ENCODE measurements at places on chromosomes 1 and 21.
A peak's percentile ranks its signal among the peaks of the same experiment; 100 is the strongest.

DNA sequence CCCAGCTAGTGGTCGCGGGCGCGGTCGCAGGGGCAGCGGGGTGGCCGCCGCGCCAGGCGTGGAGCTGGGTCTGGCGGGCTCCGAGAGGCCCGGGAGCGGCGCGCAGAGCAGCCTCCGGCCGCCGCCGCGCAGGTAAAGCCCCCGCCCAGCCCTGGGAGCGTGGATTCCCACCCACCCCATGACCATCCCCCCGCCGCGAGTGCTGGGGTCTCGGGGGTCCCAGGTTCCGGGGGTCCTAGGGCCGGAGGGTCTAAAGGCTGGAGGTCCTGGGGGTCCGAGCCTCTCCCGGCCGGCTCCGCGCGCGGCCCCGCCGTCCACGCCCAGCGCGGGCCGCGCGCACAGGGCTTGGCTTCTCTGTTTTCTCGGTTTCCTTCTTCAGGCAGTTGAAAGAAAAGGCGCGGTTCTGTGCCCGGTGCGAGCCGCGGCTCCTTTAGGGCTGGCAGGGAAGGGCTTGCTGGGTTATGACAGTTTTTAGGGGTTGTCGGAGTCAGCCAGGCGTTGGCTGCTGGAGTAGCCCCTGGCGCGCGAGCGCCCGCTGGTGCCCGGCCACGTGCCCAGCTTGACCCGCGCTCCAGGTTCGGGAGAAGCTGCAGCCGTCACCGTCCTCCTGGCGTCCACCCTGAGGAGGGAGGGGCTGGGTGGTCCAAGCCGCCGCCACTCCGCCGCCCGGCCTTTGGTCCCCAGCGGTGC lies 359 bp downstream of the LRRC3 start:
- DNase-seq: peak; percentile 34

DNA sequence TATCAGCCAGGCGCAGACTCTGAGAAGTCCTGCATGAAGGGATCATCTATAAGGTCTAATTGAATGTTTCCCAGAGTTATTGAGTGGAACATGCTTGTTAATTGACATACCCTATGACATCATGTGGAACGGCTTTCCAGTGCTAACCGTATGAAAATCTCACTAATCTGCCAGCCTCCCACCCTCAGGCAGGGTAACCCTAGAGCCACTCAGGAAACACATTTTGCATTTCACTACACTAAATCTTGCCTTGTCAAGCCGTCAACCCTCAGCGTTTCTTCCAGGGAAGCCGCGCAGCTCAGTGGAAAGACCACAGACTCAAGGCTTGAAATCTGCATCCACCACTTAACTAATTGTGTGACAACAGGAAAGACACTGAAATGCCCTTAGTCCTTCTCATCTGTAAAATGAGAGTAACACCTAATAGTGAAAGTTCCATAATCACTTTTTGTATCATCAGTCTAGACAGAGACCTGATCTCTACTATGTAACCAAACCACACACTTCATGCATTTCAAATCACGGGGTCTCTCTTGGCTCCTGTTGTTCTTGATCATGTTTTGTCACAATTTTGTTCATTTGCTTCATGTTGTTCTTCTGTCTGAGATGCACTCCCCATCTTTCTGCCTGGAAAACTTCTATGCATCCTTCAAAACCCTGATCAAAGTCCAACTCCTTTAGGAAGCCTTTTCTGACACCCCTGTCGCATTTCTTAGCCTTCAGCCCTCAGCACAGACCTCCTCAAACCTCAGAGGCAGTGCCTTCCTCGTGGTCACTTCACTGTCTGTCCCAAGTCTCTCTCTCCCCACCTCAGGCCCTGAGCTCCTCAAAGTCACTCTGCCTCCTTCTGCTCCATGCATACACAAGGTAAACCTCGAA lies 246.5 kb downstream of the TOMM20 start:
- DNase-seq: no peak

DNA sequence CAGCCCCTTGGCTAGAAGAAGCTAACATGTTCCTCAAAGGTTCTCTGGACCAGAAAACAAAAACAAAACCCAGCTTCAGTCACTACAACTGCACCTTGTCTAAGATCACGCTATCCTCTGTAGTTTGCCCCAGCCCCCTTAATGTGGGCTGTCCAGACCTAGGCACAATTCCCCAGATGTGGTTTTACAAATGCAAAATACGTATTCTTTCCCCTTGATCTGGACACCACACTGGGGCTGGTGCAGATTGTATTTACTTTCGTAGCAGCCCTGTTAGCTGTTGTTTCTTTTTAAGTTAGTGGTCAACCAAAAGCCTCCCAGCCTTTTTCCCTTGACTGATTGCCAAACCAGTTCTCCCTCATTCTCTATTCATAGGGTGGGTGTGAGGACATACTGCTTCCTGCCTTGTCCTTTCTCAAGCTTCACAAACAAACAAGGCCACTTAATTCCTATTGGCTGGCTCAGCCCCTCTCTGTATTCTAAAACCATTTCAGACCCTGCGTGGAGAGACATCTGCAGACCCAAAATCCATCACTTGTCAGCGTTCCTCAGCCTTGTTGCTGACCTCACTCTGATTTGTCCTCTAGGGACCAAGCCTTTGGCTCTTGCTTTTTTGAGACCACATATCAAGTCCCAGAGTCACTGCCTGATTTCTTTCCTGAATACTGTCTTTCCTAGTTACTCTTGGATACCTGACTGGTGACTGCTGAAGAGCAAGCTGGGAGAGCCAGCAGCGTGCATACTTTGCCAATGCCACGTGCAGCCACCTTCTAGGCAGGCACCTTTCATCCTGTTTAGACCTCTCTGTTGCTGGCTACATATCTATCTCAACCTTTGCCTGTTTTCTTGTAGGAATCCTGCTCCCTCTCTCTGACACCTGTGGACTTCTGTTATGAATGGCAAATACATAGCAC lies 96.4 kb upstream of the RAB3GAP2 start:
- DNase-seq: no peak

- DNase-seq: no peak
These were observed 155.0 kb upstream of the RUNX1 start for GRCh38 chr21:35204125-35204524.

- no peak for DNase-seq
These were observed 20.7 kb downstream of the RGS7 start for GRCh38 chr1:241336335-241336734.

DNA sequence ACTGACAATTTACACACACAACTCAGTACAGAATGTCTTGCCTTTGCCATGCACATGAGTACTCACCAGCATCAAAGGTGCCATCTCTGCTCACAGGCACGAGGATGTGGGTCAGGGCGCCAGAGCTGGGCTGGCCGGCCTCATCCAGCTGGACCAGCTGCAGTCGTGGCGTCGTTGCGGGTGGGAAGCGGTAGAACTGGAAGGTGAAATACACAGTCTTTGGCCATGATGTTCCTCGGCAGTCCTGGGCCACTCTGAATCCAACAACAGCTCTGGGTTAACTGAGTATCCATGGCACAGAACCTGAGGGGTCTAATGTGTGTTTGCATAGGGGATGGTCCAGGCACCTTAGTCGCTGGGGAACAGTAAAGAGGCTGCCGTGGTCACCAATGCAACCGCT lies 87.7 kb downstream of the NPHP4 start:
- DNase-seq: no peak

- DNase-seq: peak; percentile 95
These were observed 926 bp upstream of the ATP1B1 start for GRCh38 chr1:169105434-169106094.

- no peak for DNase-seq
These were observed 5.2 kb downstream of the TAL1 start for GRCh38 chr1:47226839-47227215.

- DNase-seq: no peak
These were observed 54.3 kb upstream of the DIPK1A start for GRCh38 chr1:93015590-93015989.

All from NCI-H526 treated with DMSO at 0.1 percent for 48 hours (cell line).